ENCODE measurements at places on chromosomes 2 and 18.

GRCh38 chr2:49935449-49935848, 781.1 kb upstream of the FSHR start:
- DNase-seq, result no peak

DNA sequence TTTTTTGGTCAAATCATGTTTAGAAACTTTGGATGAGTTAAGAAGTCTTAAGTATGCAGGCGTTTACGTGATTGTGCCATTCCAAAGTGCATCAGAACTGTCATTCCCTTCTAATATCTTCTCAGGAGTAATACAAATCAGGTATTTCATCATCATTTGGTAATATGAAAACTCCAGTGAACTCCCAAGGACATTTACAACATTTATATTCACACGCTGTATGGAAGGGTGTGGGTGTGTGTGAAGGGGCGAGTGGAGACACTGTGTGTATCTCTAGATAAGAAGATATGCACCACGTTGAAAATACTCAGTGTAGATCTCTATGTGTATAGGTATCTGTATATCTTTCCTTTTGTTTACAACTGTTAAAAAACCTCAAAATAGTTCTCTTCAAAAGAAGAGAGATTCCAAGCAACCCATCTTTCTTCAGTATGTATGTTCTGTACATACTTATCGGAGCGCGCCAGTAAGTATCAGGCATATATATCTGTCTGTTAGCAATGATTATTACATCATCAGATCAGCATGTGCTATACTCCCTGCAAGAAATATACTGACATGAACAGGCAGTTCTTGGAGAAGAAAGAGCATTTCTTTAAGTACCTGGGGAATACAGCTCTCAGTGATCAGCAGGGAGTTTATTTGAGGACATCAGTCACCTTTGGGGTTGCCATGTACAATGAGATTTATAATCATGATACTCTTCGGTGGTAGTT, 29.3 kb downstream of the COX7A2L start:
- DNase-seq, result no peak

DNA sequence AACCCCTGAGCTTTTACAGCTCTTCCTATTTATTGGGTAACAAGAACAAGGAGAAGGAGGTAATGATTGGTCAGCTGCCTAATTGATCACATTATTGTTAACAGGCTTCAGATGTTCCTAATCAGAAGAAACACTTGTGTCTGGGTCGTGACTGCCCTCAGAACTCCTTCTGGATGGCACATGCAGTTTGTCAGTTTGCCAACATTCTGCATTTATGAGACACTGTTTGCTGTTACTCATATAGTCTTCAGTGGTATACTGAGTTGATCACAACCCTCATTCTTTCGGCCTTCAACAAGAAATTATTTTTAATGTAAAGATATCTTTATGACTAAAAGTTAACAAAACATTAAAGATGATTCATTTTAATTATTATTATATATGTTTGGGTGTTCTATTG, 95.7 kb upstream of the DOCK10 start:
- DNase-seq, result no peak

- DNase-seq, result no peak
Measured at GRCh38 chr2:166297951-166298350, 77.8 kb downstream of the SCN9A start.

- no peak for DNase-seq
Measured at GRCh38 chr2:36701391-36701795, 4.9 kb downstream of the VIT start.

GRCh38 chr2:213148572-213149261, 2.7 kb downstream of the IKZF2 start:
- peak; percentile 31 for DNase-seq

- no peak for DNase-seq
Measured at GRCh38 chr2:143717536-143718168, 588.4 kb downstream of the ARHGAP15 start.

DNA sequence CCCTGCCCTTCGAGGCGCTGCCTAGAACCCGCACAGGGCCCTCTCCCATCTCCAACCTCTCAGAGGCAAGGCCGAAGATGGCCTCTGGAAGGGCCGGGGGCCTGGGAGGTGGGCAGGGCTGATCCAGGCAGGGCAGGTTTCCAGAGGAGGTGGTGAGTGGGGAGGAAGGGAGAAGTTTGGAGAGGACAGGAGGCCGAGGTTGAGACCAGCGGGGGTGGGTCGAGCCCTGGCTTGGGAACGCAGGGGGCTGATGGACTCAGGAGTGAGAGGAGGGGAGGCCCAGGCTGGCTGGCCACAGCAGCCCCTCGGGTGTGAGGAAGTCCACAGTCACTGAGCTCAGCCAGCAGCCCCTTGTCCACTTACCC, 10.5 kb downstream of the CAPN10 start:
- DNase-seq, result no peak

DNA sequence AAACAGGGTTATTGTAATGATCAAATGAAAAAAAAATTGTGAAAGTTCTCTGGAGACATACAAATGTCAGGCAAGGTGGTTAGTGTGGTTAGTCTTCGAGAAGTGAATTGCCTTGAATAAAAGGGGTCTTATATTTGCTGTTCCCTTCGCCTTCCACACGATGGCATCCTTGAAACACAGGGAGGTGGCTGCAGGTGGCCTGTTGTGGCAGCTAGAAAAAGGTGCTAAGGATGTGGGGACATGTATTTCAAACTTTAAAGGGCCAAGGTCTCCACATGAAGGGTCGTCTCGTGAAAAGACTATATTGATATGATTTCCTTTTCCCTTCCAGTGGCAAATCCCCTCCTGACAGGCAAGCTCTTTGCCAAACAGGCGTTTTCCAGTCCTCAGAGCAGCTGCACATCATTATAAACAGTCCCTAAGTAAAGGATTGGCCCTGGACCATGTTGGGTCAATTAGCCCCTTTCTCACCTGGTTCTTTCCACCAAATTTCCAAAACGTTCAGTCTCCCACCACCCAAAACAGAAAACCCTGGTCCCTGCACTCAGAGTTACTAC, 68.5 kb downstream of the COPS8 start:
- DNase-seq, result peak; percentile 51

GRCh38 chr2:28209864-28210263, 182.8 kb upstream of the FOSL2 start:
- no peak for DNase-seq

GRCh38 chr2:182103526-182103925, 117.9 kb downstream of the PPP1R1C start:
- DNase-seq, result no peak

- no peak for DNase-seq
Measured at GRCh38 chr18:42675810-42676209, 439.7 kb downstream of the RIT2 start.
